Hepatocyte (in vitro differentiated cells): ENCODE measurements at places on chromosomes 16 and 17. TPM values are rescaled to one million over a fixed set of nuclear protein-coding genes. Genes with fewer than 3 reads are reported as not detected.

GRCh38 chr17:394718-395095 lies 42.1 kb upstream of the RPH3AL start:
- no peak for DNase-seq
- no peak overlapping the region for H3K27ac ChIP-seq
- H3K4me3 ChIP-seq, result no peak overlapping the region

- no peak overlapping the region for H3K4me3 ChIP-seq
- peaks cover 14% of the 10 kb centered on the region for H3K4me1 ChIP-seq
- no peaks in the 10 kb centered on the region for H3K27me3 ChIP-seq
- DNase-seq, result no peak
- no peak overlapping the region for H3K27ac ChIP-seq
Measured at GRCh38 chr16:84943620-84944019, 67.7 kb downstream of the ZDHHC7 start.

DNA sequence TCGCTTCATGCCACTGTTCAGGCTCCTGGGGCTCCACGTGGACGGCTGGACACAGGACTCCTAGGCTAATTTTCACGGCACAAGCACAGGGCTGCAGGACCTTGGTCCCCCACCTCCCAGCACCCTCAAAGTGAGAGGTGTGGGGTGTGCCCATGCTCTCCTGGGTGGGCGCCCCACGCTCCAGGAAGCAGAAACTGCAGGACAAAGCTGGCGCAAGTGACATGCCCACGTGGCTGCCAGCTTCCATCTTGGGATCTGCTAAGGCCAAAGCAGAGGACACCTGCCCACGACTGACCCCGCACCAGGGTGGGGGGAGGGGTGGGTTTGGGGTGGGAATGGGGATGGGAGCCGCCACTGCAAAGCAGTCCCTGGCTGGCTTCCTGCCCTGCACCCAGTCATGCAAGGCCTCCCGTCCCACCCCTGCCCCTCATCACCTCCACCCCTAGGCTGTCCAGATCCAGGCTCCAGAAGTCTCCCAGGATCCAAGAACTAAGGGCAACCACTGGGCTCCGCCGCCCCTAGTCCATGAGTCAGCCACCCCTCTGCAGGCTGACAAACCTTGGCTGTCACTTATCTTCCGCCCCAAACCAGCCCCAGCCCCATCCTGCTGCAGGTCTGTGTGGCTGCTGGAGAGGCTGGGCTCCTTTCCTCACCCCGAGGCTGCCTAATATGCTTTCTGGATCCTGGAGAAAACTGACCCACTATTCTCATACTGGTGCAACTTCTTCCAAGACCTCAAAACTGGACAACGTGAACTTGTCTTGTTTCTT lies 11.1 kb downstream of the USP6 start:
- H3K36me3 ChIP-seq, result no peaks in the 10 kb centered on the region
- H3K4me1 ChIP-seq, result peaks cover 7% of the 10 kb centered on the region
- no peak overlapping the region for H3K27ac ChIP-seq
- DNase-seq, result no peak
- no peaks in the 10 kb centered on the region for H3K27me3 ChIP-seq
- H3K4me3 ChIP-seq, result no peak overlapping the region

DNA sequence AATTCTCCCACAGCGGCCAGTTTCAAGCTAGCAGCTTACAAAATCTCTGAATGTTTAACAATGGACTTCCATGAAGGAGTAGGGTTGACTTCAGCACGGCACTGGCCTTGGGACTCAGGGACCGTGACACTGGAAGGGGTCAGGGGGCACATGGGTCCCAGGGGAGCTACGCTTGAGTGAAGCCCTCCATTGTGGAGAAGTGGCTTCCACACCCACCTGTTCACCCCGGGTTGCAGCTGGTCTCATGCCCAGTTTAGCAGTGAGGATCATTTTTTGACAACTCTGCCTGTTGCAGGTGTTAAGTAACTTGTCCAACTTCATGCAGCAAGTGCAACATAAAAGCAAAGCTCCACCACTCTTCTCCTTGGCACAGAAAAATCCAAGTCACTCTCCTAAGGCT lies 510.2 kb downstream of the CDH13 start:
- H3K4me3 ChIP-seq, result no peak overlapping the region
- H3K36me3 ChIP-seq, result no peaks in the 10 kb centered on the region

- H3K4me3 ChIP-seq, result no peak overlapping the region
- no peaks in the 10 kb centered on the region for H3K36me3 ChIP-seq
- no peak for DNase-seq
- H3K27me3 ChIP-seq, result no peaks in the 10 kb centered on the region
- no peak overlapping the region for H3K27ac ChIP-seq
Measured at GRCh38 chr16:23317751-23318150, 15.6 kb downstream of the SCNN1B start.

MEIOB gene
- polyA plus RNA-seq, result 0.28 TPM in 1 of 2 replicates, not detected in the other

CCL16 gene
- polyA plus RNA-seq, result not detected in 2 replicates

CDRT4 gene
- 9.6 and 11.8 TPM in 2 replicates for polyA plus RNA-seq

RBFOX1 gene
- 1.2 and 1.3 TPM in 2 replicates for polyA plus RNA-seq
